Hematopoietic multipotent progenitor cell treated with erythropoietin and hydrocortisone succinate and interleukin-3 and kit ligand, for 4 days (in vitro differentiated cells): ENCODE measurements at places on chromosomes 3 and 15.

DNA sequence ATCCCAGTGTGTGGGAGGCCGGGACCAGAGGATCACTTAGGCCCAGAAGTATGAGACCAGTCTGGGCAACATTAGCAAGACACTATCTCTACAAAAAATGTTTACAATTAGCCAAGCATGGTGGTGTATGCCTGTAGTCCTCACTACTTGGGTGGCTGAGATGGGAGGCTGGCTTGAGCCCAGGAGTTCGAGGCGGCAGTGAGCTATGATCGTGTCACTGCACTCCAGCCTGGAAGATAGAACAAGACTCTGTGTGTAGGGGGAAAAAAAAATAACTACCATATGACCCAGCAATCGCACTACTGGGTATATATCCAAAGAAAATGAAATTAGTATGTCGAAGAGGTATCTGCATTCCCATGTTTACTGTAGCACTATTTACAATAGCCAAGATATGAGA, 22.6 kb downstream of the RYK start:
- no peak for DNase-seq

DNA sequence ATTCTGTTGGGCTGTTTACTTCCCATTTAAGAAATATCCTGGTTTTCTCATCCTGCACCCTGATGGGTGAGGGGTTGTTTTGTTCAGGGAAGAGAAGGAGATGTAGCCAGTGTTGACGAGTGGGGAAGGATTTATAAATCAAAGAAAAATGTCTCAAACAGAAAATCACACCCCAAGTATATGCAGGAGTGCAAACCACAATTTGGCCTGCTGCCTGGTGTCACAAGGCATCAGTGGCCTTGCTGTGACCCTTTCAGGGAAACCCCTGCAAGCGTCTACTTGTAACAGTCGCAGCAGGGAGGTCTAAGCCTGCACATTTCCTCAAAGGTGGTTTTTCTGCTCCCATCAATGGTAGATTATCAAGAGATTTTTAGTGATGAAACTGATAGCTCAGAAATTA, 132.6 kb upstream of the LRRN1 start:
- peak; percentile 50 for DNase-seq

GRCh38 chr3:189057369-189057768, 114.4 kb upstream of the TPRG1 start:
- no peak for DNase-seq

DNA sequence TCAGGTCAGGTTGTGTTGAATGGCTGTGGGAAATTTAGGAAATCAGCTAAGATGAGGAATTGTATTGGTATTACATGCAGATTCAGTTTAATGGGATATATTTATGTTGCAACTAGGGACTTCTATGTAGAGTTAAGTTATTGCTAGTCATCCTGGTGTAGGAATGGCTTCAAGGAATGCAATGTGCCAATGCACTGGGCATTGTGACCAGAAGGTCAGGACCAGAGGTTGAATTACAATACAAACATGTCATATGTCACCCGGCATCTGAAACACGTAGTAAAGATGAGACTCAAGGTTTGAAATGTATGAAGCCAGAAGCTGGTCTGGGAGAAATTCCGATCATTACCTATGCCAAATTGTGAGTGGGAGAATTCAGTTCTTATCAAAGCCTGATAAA, 11.7 kb upstream of the GAP43 start:
- DNase-seq = no peak

DNA sequence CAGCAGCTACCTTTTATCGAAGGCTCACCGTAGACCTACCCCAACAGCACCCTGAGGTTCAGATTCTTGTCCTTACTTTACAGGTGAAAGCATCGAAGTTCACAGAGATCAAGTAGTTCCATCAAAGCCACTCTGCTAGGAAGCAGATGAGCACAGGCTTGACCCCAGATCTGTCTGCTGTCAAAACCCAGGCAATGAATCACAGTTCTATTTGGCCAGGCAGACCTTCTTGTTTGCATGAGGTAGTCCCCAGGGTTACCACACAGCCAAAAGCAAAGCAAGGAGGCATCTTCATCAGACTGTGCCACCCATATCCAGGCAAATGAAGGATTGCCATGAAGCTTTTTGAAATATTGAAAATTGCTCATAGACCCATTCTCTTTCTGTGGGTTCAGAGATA, 33.0 kb downstream of the HES1 start:
- no peak for DNase-seq

GRCh38 chr3:99013777-99014315, 112.4 kb upstream of the DCBLD2 start:
- peak; percentile 35 for DNase-seq

- no peak for DNase-seq
These were observed 56.1 kb upstream of the PLXNA1 start for GRCh38 chr3:126926684-126927400.

DNA sequence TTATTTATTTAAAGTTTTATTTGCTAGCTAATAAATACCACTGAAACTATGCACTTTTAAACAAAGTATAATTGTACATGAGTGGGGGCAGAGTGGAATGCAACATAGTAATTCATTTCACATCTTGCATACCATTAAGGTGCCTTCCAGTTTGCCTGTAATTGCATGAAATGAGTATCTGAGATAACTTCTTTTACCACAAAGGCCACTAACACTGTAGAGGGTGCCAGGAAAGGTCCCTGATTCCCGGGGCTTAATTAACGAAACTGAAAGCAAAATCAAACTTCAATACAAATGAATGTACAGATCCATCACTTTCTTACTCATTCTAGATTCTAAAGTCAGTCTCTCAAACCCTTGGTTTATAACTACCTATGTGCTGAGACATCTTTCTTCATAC, 2.1 kb downstream of the CD47 start:
- DNase-seq = peak; percentile 78

GRCh38 chr3:141876381-141876890, at the start of gene ATP1B3:
TSS of gene ATP1B3 (plus strand) at chr3:141876643. CDS start at chr3:141876802, 159 bp downstream.
- peak; percentile 94 for DNase-seq

GRCh38 chr3:159001711-159002110, 199.9 kb downstream of the MFSD1 start:
- no peak for DNase-seq

DNA sequence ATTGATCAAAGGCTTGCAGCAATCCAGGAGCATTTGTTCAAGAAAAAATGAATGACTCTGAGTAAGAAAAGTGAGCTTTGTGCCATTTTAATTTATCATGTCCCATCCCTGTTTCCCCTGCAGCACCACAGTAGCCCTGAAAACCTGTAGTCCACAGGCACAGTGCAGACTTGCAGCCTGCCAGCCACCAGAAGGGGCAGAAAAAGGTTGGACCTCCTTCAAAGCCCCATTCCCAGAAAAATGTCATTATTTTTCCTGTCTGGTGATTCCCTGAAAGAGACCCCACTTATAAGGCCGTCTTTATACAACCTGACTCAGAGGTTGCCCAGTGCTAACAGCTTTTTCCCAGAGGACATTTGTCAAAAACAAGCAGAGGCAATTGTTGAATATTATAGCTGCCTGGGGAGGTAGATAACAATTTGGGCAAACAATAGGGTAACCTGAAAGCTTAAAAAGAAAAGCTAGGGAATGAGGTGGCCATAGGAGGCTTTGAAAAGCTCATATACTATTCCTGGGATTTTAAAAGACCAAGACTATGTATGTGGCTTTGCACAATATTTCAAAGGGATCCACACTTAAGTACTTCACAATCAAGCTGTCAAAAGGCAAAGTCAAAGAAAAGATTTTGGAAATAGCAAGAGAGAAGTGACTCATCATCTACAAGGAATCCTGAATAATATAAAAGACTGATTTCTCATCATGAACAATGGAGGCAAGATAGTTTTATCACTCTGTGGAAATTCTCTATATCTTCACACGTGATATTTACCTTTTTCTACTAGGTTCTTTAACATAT, 136.8 kb upstream of the PLXNA1 start:
- DNase-seq = no peak

DNA sequence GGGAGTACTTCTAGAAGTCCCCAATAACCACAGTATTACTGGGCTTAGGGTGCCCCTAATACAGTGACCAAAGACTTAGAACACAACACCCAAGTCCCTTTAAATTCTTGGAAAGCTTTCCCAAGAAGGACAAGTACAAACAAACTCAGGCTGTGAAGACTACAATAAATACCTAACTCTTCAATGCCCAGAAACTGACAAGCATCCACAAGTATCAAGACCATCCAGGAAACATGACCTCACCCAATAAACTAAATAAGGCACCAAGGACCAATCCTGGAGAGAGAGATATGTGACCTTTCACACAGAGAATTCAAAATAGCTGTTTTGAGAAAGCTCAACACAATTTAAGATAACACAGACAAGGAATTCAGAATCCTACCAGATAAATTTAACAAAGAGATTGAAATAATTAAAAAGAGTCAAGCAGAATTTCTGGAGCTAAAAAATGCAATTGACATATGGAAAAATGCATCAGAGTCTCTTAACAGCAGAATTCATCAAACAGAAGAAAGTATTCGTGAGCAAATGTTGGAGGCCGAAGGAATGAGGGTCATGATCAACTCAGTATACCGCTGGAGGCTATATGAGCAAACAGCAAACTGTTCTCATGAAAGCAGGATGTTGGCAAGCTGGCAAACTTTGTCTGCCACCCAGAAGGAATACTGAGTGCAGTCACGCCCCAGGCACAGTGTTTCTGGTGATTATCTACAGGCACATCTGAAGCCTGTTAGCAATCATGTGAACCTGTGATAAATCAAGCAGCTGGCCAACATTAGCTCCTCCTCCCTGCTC, 87.0 kb upstream of the NECTIN3 start:
- no peak for DNase-seq

- peak; percentile 55 for DNase-seq
These were observed 21.6 kb downstream of the RPL22L1 start for GRCh38 chr3:170848292-170848917.

- peak; percentile 21 for DNase-seq
These were observed 30.5 kb downstream of the OXSM start for GRCh38 chr3:25820366-25820765.

DNA sequence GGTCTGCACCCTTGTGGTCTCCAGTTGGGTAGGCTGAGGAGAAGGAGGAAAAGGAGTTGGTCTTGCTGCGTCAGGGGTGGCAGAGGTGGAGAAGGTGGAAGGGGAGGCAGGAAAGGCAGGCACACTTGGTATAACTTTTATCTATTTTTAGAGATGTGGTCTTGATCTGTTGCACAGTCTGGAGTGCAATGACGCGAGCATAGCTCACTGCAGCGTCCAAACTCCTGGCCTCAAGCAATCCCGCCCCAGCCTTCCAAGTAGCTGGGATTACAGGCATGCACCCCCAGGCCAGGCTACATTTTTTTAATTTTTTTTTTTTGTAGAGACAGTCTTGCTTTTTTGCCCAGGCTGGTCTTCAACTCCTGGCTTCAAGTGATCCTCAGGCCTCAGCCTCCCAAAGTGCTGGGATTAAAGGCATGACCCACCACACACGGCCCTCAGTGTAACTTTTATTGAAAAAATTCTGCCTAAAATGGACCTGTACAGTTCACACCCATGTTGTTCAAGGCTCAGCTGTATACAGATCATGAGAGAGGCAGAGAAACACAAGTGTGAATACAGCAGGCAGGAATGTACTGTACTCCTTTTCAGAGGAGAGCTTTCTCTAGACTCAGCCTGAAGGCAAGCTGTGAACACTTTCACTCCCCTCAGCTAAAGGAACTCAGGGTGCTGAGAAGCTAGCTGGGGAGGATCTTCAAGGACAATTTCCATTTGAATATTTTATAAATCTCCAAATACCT, 2.1 kb upstream of the RHOV start:
- DNase-seq = no peak

DNA sequence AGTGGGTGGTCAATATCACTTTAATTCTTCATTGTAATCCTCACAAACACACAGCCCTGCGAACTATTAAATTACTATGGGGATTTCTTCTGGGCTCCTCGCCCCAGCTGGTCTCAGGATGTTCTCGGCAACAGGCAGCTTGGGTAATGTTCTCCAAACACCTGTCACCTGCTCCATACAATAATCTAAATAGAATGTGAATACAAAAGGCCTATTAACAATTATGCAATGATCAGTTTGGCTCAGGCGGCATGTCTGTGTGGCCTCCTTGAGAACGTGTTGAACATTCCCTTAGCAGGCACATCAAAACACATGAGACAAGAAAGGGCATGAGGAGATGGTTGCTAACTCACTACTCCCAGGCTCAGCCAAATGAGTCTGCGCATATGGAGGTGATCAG, 158.6 kb upstream of the KBTBD8 start:
- DNase-seq = no peak

DNA sequence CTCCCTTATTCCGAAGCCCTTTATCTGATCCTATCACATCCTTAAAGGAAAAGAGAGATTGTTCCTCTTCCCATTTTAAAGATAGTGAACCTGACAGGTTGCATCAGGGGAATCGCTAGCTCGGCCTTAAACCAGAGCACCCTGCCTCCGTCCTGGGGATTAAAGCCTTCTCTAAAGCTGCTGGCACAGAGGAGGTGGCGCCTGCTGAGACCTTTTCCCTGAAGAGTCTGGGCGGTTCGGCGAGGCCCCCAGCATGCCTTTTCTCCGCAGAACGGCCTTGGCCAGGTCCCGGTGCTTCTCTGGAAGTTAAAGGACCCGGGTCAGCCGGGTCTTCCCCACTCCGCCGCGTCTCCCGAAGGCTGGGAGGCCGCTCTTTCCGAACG, 593 bp downstream of the FAM219B start:
- peak; percentile 56 for DNase-seq

GRCh38 chr3:151845306-151845905, 28.0 kb upstream of the SUCNR1 start:
- DNase-seq = no peak

DNA sequence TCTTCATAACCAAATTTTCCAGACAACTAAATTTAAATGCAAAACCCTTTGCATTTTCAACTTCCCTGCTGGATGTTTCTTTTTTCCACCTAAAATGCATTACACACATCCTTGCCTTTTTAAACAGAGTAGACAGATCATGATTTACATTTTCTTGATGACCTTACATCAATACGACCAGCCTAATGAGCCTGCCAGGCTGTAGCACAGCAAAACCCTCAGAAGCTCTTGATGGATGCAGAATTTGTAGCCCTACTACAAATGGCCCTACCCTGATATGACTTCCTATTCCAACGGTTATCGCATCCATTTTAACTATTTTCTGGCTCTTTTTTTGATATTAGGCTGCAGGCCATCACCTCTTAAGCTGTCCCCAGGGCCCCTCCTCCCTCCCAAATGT, 66.3 kb downstream of the NTRK3 start:
- DNase-seq = no peak

GRCh38 chr15:98855067-98855814, 152.4 kb downstream of the PGPEP1L start:
- DNase-seq = no peak

GRCh38 chr3:41482134-41482533, 282.8 kb downstream of the CTNNB1 start:
- no peak for DNase-seq

DNA sequence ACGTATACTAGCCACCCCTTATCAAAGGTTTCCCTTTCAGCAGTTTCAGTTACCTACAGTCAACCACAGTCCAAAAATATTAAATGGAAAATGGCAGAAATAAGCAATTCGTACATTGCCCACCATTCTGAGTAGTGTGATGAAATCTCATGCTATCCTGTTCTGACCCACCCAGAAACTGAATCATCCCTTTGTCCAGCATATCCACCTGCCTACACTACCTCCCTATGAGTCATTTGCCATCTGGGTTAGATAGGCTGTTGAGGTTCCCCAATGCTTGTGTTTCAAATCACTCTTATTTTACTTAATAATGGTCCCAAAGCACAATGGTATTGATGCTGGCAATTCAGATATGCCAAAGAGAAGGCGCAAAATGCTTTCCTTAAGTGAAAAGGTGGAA, 15.3 kb upstream of the PHC3 start:
- DNase-seq = no peak
